ENCODE measurements at places on chromosomes 16 and 17.

GRCh38 chr16:25012525-25012991, 2.6 kb downstream of the ARHGAP17 start:
- DNase-seq = no peak

DNA sequence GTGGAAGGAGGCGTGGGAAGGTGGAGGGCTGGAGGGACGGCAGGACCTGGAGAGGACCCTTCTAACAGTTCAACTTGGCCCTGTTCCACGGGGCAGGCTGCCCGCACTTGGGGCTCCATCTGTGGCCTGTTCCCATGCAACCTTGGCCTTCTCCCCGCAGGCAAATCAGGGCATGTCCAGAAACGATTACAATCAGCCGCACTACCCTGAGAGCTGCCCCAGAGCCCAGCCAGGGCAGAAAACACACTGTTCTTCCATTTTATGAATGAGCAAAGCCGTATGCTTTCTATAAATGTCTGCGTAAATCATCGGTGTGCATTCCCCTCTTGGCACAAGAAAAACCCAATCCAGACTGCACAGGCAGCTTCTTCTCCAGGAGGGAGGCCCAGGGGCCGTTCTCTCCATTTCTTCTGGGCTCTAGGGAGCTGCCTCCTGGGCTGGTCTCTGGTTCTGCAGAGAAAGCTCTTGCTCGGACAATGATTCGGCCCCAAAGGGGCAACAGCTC, 228.7 kb downstream of the SOX9 start:
- DNase-seq = no peak

- DNase-seq = no peak
Measured at GRCh38 chr17:50209472-50210239, 8.2 kb upstream of the COL1A1 start.

- no peak for DNase-seq
Measured at GRCh38 chr17:42553866-42554249, 1.1 kb downstream of the HSD17B1 start.

DNA sequence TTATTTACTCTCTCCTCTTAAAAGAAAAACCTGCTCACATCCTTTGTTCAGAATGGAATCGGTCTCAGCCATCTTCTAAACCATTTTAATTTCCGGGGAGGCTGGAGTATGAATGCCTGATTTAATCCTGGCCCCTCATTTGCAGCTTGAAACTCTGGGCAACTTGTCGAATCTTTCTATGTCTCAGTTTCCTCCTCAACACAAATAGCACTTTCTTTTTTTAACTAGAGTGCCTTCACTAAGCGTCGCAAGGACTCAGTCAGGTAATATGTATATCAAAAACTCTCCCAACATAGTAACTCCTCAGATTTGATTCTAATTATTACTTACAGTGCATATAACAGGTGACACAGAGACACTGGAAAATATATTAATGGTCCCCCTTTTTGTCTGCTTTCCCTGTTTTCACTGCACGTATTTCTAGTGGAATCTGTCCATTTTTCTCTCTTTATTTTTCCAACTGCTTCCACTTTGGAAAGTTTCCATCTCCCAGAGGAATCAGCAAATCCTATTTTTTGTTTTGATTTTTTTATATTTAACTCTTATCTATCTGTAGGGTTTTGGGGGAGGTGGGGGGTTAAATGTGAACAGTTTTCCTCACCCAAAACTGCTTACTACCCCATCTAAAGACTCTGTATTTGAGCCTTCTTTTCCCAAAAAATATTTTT, 18.6 kb downstream of the SNN start:
- DNase-seq = no peak

GRCh38 chr17:76481071-76481655, 13.8 kb downstream of the AANAT start:
- no peak for DNase-seq

GRCh38 chr16:47144559-47144877, 773 bp upstream of the NETO2 start:
- DNase-seq = no peak

DNA sequence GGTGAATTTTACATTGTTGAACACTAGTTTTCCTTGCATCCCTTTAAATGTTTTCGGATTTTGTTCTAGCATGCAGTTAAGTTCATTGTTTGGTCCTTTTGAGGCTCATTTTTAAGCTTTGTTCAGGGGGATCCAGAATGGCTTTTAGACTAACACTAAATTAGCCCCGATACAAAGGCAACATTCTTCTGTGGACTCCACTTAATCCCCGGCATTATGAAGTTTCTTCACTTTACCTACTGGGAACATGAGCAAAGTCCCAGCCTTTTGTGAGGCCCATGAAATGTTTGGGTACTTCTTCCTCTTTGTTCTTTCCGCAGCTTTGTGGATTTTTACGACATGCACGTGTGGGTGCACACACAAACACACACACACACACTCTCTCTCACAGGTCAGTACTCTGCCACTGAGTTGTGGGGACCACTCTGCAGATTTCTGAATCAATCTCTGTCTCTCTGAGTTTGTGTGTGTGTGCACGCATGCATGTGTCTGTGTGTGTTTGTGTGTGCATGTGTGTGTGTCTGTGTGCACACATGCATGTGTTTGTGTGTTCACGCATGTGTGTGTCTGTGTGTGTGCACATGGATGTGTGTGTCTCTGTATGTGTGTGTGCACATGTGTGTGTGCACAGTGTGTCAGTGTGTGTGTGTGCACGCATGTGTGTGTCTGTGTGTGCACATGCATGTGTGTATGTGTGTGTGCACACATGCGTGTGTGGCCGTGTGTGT, 240.4 kb upstream of the TNRC6C start:
- DNase-seq = no peak

GRCh38 chr17:37527249-37527851, 37.7 kb downstream of the DUSP14 start:
- DNase-seq = peak; percentile 24

DNA sequence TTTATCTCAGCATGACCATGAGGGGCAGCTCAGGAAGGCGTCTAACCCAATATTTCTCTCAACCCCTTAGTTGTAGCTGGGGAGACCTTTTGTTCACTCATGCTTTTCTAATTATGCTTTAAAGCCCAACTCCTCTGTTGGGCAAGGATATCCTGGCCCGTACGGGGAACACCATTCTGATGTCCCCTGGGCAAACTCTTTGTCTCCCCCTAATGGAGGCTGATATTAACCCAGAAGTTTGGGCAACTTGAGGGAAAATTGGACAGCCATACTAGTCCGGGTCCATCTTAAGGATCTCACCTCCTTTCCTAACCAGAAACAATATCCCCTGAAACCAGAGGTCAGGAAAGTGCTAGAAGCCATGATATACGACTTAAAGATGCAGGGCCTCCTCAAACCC, 143.7 kb upstream of the COX10 start:
- DNase-seq = no peak

GRCh38 chr16:52837251-52837650, 215.4 kb downstream of the CHD9NB start:
- no peak for DNase-seq

GRCh38 chr17:79630126-79630525, 19.3 kb upstream of the RBFOX3 start:
- no peak for DNase-seq

DNA sequence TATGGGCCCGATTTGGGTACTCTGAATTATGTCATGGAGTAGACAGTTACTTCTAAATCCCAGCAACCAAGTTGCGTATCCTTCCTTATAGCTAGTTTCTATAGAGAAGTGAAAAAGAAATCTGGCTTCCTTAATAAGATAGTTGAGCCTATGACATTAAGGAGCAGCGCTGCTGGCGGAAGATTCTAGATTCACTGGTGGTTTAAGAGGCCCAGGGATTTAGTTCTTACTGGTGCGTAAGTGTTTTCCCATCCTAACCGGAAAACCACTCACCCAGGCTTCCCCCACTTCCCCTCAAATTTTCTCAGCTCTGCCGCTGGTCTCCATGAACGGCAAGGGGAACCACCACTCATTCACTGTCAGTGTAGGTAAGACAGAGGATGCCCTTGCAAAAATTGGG, 230.4 kb downstream of the CPPED1 start:
- DNase-seq = no peak

- no peak for DNase-seq
Measured at GRCh38 chr17:76094046-76094445, 9.5 kb downstream of the EXOC7 start.

DNA sequence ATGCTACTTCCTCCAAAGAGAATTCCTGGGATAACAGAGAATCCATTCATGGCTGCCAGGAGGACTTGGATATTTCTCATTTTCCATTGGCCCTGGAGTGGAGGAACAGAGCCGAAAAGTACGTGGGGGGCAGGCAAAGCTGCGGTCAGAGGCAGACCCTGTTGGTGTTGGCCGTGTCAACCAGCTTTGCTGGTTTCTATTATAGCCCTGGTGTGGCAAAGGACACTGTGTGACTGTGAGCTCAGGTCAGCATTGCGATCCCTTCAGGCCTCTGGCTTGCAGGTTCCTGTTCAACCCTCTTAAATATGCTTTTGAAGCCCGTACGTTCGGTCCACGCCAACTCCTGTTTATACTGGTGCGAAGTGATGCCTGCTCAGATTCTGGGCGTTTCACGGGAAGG, 596.2 kb downstream of the MAF start:
- no peak for DNase-seq

DNA sequence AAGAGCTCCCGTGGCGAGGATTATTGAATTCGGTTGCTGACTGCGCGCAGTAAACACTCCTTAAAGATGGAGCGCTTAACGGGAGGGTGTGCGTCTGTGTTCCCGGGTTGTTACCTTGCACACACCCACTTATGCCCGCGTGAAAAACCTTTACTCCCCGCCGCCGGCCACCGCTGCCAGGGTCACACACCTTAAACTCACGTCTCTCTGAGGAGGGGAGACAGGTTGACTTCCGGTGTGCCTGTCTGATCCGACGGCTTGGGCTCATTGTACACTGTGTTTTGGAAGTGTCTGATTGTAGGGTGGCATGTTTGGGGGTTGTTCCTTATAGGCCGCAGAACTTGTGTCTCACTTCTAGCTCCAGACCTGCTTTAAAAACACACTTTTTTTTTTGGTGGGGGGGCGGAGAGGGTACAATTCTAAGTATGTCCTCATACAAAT, 66.8 kb downstream of the KPNA2 start:
- peak; percentile 8 for DNase-seq

DNA sequence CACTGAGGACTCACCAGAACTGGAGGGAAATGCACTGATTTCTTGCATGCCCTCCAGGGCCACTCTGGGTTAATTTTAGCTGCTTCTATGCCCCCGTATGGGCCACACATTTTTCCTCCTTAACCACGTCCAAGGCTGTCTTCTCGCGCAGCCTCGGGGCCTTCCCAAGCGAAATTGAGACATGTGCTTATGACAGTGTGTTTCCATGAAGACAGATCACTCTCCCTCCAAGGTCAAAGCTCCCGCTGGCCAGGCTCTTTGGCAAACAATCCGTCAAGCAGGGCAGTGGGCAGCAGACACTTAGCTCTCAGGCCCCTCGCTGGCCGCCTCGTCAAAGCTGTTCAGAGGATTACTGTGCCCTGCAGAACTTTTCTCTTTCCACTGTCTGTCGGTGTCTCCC, 243.0 kb upstream of the N4BP1 start:
- no peak for DNase-seq

GRCh38 chr17:75371339-75371738, 34.1 kb downstream of the GRB2 start:
- DNase-seq = no peak

DNA sequence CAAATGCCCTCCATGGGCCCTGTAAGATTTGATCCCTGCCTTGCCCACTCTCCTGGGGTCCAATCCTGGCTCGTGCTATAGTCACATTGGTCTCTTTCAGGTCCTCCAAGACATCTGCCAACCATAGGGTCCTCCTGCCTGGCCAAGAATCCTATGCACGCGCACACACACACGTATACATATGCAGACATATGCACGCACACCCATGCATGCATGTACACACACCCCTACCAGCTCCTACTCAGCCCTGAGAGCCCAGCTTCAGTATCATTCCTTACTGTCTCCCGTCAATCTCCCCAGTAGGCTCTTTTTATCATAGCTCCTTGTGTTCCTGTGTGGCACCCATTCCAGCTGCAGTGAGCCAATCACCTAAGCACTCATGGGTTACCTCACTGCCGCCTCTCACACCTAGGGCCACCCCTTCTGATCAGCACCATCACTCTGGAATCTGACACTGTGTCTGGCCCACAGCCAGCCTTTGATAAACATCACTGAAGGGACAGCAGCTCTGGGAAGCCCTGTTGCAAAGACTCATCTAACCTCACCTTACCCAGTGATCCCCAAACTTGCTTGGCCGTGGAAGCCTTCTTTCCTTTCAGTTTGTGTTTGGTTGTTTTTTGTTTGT, 7.9 kb upstream of the DNAH17 start:
- DNase-seq = no peak

DNA sequence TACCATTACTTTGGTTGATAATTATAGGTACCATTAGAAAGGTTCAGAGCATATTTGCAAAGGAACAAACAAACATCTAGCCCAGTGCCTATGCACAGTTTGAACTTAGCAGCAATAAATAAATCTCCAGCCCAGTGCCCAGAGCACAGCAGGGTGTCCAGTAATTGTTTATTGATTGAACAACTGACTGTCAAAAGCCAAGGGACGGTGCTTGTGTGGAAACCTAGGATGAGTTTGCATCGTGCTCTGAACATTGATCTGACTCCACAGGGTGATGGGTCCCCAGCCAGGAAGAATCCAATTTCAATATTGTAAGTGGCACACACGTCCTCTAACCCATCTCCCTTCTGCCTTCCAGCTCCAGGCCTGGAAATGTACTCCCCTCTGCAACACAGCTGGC, 625.5 kb upstream of the C16orf82 start:
- no peak for DNase-seq

GRCh38 chr16:72300892-72301291, 128.9 kb upstream of the PMFBP1 start:
- DNase-seq = no peak

DNA sequence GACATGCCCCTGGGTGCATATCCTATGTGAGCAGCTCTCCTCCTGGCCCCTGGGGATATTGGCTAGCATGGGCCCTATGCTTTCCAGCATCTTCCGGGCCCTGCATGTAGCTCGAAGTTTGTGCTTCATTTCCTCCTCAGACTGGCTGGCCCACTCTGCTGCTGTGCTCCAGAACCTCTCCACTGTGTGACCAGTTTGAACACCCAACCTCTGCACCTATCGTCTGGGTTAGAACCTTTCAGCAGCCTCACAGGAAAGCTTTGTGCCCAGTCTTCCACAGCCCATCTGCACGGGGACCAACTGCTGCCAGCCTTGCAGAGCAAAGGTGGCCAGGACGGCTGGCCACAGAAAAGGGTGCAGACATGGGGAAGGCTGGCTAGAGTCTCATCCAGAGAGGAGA, 10.2 kb upstream of the CLEC18B start:
- DNase-seq = no peak

- DNase-seq = no peak
Measured at GRCh38 chr17:29585080-29585751, 4.2 kb downstream of the GIT1 start.

DNA sequence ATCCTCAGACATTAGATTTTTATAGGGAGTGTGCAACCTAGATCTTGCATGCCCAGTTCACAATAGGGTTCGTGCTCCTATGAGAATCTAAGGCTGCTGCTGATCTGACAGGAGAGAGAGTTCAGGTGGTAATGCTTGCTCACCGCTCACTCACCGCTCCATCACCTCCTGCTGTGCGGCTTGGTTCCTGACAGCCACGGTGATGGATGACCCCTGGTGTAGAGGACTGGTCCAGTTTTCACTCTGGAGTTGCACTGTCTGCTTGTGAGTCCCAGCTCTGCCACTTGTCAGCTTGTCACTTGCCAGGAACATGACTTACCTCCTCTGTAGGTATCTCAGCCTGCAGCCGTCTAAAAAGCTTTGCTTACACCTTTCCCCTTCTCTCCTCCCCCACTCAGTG, 214.6 kb downstream of the SNX29 start:
- no peak for DNase-seq
